ENCODE measurements at places on chromosomes 5 and 9. TPM values are rescaled to one million over a fixed set of nuclear protein-coding genes. Genes with fewer than 3 reads are reported as not detected.

The SLCO4C1 gene
- total RNA-seq = 0.95 TPM

The ZNF658 gene
- 3.3 TPM for total RNA-seq

The IFNA7 gene
- not detected for total RNA-seq

The PPIC gene
- total RNA-seq = not detected

The GPSM1 gene
- total RNA-seq = 5.9 TPM

The TSSK1B gene
- total RNA-seq = not detected

The LECT2 gene
- total RNA-seq = not detected

The ZFYVE16 gene
- total RNA-seq = 11.6 TPM

The SHLD3 gene
- total RNA-seq = 5.8 TPM

The IFNA21 gene
- total RNA-seq = not detected

The TMEM215 gene
- total RNA-seq = not detected

The KCNIP1 gene
- not detected for total RNA-seq
